ENCODE measurements at places on chromosomes 5 and 9. TPM values are rescaled to one million over a fixed set of nuclear protein-coding genes. Genes with fewer than 3 reads are reported as not detected.
A peak's percentile ranks its signal among the peaks of the same experiment; 100 is the strongest.

DNA sequence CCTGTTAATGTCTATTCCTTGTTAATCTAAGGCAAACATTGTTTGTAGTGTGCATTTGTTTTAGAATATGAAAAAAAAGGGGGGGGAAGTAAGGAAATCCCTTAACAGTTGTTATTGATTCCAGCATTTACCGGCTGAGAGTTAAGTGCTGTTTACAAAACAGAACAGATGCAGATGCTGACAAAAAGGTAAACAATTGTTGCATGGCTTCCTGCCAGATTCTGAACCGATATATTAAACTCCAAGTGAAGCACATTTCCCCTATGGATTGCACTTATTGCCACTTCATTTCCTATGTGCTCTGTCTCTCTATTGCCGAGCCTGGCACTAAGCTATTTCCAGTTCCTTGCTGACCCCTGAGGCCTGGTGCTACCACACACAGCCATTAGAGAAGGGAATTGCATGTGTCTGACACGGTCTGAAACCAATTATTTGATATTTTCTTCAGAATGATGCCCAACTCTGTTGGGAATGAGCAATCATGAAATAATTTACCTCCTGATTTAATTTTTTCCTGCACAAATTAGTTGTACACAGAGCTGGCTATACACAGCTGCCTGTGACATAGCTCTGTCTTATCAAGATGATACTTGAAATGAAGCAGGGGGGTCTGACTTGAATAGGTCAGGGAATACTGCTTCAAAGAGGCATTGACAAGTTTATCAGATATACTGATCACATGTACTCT lies 109.8 kb downstream of the KIAA0825 start:
- H3K27me3 ChIP-seq = no peaks in the 10 kb centered on the region
- no peak overlapping the region for H3K27ac ChIP-seq
- no peak overlapping the region for H3K4me3 ChIP-seq
- no peak for DNase-seq
- no peaks in the 10 kb centered on the region for H3K4me1 ChIP-seq
- H3K36me3 ChIP-seq = no peaks in the 10 kb centered on the region

DNA sequence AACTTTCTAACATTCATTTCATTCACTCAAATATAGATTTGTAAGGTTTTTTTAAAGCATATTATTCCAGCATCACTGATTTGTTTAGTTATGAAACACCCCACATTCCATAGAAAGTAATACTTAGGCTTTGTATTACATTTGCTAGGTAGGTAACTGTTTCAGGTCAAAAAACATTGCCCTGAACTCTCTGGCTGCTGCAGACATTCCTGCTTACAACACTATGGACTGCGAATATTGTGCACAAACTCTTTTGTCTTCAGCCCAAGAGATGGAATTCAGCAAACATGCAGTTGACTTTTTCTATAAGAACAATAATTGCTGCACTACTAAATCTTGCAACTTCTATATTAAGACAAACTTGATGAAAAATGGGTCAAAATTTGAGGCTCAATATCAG lies 301.0 kb downstream of the ARL15 start:
- no peaks in the 10 kb centered on the region for H3K36me3 ChIP-seq
- no peak overlapping the region for H3K27ac ChIP-seq
- no peak for DNase-seq
- no peaks in the 10 kb centered on the region for H3K4me1 ChIP-seq

- no peak overlapping the region for H3K27ac ChIP-seq
- H3K36me3 ChIP-seq = no peaks in the 10 kb centered on the region
- H3K4me3 ChIP-seq = no peak overlapping the region
- no peaks in the 10 kb centered on the region for H3K27me3 ChIP-seq
- no peak for DNase-seq
These were observed 612.5 kb downstream of the EFNA5 start for GRCh38 chr5:107058235-107058634.

DNA sequence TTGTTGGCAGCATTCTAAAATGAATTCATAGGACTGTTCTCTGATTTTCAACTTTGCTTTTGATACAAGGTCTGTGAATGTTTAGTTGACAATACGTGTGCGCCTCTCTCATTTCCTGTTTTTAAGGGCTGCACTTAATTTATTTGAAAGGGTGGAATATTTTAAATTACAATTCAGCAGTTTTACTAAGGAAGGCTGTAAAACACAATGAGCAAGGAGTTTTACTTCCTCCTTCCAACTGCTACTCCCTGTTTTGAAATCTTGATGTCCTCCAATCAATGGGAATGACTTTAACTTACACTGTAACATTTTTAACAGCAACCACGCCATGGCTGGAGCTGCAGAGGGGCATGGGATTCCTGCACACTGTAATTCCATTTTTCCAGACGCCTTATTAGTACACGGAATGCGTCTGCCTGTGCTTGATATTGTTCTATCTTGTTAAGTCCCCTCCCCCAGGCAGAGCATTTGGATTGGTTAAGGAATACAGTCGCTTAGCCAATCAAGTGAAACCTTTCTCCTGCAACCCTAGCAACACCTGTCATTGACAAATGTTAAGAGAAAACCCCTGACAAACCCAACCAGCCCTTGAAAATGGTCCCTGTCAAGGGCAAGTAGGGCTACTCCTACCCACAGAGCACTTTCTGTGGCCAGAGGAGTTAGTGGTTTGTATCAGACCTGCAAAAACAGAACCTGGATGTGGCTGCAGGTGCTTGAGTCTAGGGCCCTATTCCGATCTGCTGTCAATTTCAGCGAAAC lies 12.5 kb upstream of the ZSWIM6 start:
- peak overlapping the region; percentile 48 for H3K4me3 ChIP-seq
- H3K27ac ChIP-seq = peak overlapping the region; percentile 0
- H3K36me3 ChIP-seq = no peaks in the 10 kb centered on the region
- no peaks in the 10 kb centered on the region for H3K27me3 ChIP-seq
- peak; percentile 74 for DNase-seq
- H3K4me1 ChIP-seq = peaks cover 24% of the 10 kb centered on the region

GRCh38 chr5:78667461-78668103 lies 19.0 kb upstream of the LHFPL2 start:
- DNase-seq = no peak

- H3K27me3 ChIP-seq = peaks cover 3% of the 10 kb centered on the region
- H3K36me3 ChIP-seq = no peaks in the 10 kb centered on the region
- H3K4me3 ChIP-seq = no peak overlapping the region
- DNase-seq = no peak
- peaks cover 6% of the 10 kb centered on the region for H3K4me1 ChIP-seq
These were observed 10.8 kb downstream of the SEMA6A start for GRCh38 chr5:116563736-116564308.

CDC23 gene
- 29.7 TPM for total RNA-seq

DNA sequence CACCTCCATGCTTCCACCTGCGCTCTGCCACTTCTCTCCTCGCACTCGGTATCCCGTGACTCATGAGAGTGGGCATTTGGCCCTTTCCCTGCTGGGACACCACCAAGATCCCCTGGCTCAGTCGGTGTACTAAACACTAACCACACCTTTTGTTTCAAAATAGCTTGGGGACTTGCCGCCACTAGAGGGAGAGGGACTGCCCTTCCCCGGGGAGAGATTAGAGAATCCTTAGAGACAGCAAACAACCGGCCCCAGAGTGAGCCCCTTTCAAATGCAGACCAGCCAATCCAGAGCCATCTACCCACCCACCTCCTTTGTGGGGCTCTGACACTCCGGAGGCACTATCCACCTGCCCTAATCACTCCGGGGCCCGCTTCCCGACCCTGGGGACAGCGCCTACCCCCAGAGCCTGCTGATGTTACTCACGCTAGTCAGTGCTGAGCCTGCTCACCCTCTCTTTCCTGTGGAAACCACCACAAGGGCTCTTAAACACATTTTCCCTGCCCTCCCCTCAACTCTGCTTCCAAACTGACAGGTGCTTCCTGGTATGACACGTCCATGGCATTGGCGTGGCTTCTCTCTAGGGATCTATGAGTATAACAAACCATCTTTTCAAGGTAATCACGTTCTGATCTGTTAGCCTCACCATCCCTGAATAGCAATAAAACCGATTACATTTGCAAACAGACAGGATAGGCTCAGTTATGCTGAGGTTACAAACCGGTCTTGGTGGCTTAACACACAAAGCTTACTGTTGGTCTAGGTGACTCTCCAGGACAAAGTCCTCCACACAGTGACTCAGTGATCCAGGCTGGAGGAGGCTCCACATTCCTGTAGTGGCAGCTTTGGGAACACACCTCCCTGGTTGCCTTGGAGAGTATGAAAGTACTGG lies 180.1 kb upstream of the MVB12B start:
- no peaks in the 10 kb centered on the region for H3K36me3 ChIP-seq
- H3K27me3 ChIP-seq = peaks cover 14% of the 10 kb centered on the region
- H3K4me1 ChIP-seq = peaks cover 7% of the 10 kb centered on the region
- H3K27ac ChIP-seq = no peak overlapping the region
- H3K4me3 ChIP-seq = no peak overlapping the region

Data from B cell (primary cell).